Foreskin keratinocyte (primary cell): ENCODE measurements at places on chromosomes 5 and 9.

GRCh38 chr5:11420969-11421368, 483.3 kb downstream of the CTNND2 start:
- DNase-seq = no peak

DNA sequence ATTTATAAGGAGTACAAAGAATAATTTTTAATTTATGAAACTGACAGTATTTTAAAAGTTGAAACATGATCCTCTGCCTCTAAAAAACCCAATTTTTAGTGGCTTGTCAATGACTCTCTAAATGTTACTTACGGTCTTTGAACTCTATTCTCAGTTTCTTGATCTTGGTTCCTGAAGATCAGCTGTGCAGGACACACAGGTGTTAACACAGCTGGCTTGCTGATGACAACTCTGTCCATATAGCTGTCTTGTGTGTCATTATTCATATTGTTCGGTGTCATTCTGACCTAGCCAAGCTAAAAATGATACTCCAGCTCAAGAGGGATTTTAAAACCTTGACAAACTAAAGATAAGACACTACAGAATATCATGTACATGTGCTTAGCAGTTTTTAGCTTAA, 314.5 kb downstream of the CCDC171 start:
- no peak for DNase-seq

DNA sequence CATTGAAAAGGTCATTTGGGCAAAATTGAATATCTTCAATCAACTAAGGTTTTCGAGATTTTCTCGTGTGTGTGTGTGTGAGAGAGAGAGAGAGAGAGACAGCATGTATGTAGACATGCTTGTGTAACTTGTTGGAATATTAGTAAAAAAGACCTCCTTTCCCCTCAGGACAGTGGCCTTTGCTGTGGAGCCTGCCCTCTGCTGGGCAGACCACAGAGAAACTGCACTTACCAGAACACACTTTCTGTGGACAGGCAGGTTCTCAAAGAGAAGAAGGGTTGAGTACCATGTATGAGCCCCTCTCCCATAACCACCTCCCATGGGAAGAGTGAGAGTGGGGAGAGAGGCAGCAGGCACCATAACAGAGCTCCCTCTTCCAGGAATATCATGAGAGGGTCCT, 45.6 kb downstream of the CFAP90 start:
- no peak for DNase-seq

DNA sequence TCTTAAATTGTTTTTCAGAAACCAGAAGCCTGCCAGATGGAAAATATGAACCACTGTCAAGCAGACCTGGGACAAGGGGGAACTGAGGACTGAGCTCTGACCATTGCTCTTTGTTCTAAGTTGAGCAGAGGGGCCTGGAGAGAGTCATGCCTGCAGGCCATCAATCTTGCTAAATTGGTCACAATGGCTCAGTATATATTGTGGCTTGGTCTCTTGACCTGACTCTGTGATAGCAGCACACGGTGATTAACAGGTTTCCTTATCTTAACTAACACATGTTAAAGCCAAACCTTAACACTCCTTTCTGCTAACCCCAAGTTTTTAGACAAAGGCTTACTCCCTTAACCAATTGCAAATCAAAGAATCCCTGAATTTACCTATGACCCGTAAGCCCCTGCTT, 1281.2 kb upstream of the NUDT12 start:
- no peak for DNase-seq

GRCh38 chr9:127199001-127199791, 65.4 kb upstream of the GARNL3 start:
- DNase-seq = peak; percentile 59

- DNase-seq = no peak
Observed at GRCh38 chr5:149188383-149188782, 47.1 kb downstream of the ABLIM3 start.

GRCh38 chr9:16262477-16263261, 607.8 kb downstream of the BNC2 start:
- no peak for DNase-seq

DNA sequence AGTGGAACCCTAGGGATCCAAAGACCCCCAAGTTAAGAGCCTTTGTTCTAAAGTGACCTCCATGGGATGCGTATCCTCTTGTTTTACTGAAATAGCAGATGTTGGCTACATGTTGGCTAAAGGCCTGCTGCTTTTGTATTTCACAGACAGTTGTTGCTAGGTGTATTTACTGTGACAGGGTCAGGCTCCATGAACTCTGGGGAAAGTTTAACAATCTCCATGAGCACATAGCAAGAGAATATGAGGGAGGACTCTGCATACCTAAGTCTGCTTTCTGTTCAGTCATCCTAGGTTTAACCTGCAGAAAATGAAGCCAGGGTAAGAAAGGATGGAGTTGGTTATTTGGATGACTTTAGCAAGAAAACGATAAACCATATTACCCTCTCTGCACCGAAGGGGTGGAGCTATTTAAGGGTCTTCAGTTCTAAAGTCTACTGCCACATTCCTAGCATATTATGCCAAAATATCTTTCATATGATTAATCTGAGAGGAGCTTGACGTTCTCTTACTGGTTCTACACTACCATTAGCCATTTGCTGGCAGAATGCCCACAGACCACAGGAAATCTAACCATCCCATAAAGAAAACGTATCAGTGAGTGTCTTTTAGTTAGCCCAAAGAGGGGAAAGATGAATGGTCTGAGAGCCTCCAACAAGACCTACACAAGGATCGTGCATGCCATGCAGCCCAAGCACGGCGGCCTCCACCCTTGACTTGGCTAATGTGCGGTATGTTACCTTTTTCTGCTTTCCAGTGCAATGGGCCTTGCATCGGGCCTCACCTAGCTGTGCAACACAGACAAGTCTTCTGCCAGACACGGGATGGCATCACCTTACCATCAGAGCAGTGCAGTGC, 127.8 kb downstream of the SAXO1 start:
- no peak for DNase-seq
